ENCODE measurements at places on chromosomes 2 and 18.

DNA sequence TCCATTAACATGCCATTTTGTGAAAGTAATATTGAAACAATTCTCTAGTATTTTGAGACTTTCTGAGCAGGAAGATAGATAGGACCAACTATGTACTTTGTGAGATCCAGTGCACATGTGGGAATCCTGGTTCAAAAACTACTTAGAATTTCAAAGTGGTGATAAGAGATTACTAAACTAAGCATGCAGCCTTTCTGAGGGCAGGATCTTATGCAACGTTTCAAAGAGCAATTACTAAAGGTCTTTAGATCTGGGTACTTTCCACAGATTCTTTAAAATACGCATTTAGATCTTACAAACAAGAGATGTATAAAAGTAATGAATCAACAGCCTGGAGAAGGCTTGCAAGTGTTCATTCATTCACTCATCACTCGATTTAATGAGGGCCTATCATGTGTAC lies 124.4 kb upstream of the TRIB2 start:
- DNase-seq, result no peak

GRCh38 chr2:218566296-218566695 lies 1.9 kb downstream of the USP37 start:
- no peak for DNase-seq

- peak; percentile 33 for DNase-seq
These were observed 186.6 kb downstream of the MTX2 start for GRCh38 chr2:176455816-176456291.

- DNase-seq, result no peak
These were observed 441.8 kb downstream of the NYAP2 start for GRCh38 chr2:225841314-225841713.

DNA sequence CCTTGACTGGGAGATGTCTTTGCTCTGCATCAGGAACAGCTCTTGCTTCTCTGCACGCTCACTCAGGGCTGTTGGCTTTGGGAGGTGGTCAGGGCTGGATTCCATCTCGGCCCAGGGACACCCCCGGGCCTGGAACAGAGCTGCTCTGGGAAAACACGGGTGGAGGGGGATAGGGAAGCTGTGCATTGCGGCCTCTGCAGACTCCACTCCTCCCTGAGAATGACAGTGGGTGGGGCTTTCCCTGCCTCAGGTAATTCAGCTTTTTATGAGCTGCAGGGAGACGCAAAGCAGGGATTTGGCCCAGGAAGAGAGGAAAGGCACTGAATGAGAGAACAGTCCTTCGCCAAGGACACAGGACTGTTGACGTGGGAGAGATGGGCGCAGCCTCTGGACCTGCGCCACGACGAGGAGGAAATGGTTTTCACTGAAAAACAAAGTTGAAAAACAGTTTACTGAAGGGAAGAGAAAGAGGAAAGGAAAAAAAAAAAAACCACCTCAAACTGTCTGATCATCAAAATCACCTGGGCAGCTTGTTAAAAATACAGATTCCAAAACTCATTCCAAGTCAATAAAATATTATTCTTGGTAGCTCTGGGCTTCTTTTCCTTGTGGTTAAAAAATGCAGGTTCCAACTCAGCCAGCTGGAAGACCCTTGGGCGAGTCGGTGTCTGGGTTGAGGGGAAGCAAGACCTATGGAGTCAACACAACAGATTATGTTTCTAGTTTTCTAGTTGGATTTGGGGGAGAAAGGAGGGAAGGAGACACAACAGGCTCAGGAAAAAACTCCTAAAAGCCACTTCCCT lies 194.0 kb downstream of the ZFP36L2 start:
- peak; percentile 31 for DNase-seq

GRCh38 chr2:236730393-236730792 lies 160.8 kb downstream of the ACKR3 start:
- no peak for DNase-seq

GRCh38 chr2:152558158-152558984 lies 158.9 kb downstream of the PRPF40A start:
- DNase-seq, result peak; percentile 94

- DNase-seq, result no peak
These were observed 5.2 kb downstream of the CD207 start for GRCh38 chr2:70830366-70830765.

- DNase-seq, result peak; percentile 14
These were observed 2056.8 kb upstream of the CELF4 start for GRCh38 chr18:39622431-39622830.

DNA sequence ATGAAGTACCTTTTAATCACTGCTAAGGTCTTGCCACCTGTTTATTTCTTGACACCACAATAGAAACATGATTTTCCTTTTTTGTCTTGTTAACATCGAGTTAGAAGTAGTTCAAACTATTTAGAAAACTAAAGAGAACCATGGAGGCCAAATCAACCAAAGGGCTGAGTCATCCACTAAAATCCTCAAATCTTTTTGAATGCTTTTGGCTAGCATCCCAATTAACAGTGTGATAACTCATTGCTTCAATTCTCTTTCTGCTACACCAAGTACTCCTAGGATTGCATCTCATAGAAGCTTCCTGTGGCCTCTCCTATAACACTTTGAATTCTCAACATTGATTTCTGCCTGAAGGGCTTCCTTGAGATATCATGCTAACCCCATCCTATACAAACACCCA lies 159.9 kb upstream of the MMADHC start:
- peak; percentile 64 for DNase-seq

GRCh38 chr18:57121542-57122112 lies 25.3 kb upstream of the BOD1L2 start:
- DNase-seq, result no peak

- peak; percentile 40 for DNase-seq
These were observed 5.8 kb upstream of the DGUOK start for GRCh38 chr2:73920577-73921545.

DNA sequence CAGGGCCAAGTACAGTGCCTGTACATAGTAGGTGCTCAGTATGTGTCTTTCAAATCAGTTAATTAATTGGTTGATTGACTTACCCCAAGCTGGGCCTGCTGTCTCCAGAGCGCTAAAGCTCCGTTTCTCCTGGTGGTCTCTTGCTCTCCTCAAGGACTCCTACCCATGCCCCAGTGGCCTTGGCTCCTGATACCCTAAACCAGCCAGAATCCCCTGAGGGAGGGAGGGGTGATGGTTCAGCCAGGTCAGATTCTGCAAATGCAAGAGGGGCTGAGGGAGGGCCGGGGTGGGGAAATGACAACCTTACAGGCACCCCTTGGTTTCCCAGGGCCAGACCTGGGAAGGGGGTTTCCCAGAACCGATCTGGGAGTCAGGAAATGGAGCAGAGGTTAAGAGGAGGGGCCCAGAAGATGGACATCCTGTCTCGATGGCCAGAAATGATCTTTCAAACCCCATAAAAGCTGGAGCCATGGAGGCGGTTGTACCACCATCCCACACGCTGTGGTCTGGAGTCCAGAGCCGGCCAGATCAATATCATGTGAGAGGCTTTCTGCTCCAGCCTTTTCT lies 209.1 kb downstream of the TNS1 start:
- DNase-seq, result no peak

DNA sequence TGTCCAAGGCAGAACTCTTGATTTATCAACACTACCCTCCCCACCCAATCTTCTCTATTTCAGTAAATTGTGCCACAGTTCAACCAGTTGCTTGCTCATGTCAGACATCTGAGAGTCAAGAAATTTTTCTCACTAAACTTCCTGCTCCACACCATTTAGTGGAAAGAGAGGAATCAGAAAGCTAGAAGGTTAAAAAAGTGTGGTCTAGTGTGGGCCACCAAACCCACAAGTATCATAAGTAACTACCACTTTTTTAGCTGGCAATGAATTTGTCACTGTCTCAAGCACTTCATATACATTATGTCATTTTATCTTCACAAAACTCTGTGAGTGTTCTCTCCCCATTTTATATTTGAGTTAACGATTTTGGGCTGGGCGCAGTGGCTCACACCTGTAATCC lies 16.6 kb upstream of the MSTN start:
- no peak for DNase-seq

DNA sequence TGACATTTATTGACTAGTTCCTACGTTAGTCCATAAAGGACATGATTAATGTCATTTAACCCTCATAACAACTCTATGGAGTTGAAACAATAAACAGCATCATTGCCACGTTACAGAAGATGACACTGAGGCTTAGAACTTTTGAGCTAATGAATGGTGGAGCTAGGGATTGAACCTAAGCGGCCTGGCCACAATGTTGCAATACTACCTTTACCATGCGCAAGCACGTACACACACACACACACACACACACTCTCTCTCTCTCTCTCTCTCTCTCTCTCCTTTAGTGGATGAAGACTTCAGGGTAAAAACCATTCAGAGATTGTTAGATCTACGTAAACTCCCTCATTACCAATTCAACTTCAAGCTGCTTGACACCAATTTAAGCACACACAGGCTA lies 875 bp upstream of the MAP3K19 start:
- DNase-seq, result no peak
